Right hindlimb (tissue), 1 donor: ENCODE measurements at places on chromosomes 3 and 15.

GRCh38 chr15:101346928-101347327 is 51.9 kb upstream of the SNRPA1 start:
- DNase-seq = no peak

GRCh38 chr3:68088216-68088615 is 433.8 kb upstream of the SUCLG2 start:
- no peak for DNase-seq

- no peak for DNase-seq
Observed at GRCh38 chr3:86176445-86176784, 814.5 kb downstream of the VGLL3 start.

GRCh38 chr3:183695569-183696364 is 1.8 kb upstream of the YEATS2 start:
- DNase-seq = peak; percentile 34

DNA sequence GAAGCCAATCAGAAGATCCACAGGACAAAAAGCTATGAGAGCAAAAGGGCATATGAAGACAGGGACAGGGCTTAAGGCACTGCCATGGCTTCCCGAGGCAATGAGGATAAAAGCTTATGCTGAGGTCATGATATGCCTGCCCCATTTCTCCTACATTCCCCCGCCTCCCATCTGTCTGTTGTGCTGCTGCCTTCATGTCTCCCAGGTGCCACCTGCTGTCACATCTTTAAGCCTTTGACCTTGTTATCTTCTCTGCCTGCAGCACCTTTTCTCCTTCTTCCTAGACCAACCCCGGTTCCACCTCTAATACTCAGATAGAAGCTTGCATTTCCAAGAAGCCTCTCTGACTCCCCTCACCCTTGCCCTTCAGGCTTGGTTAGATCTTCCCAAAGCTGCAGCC is 213.8 kb downstream of the ARRDC4 start:
- DNase-seq = no peak

DNA sequence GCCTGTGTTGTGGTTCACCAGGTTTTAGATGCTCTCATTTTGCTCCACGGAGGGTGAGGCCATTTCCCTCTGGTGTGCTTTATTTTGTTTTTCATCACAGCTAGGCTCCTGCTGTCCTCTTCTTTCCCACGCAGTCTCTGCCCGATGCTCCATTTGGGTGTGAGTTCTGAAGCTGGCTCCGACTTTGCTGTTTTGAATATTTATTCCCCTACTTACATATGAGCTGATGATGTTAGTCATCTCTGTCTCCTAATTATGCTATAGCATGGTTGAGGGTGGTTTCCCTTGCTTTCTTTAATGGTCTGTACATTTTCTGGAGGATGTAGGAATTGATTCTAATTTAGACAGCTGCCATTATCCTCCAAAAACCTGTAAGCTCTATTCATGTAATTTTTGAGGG is 168.1 kb upstream of the MYRIP start:
- no peak for DNase-seq

DNA sequence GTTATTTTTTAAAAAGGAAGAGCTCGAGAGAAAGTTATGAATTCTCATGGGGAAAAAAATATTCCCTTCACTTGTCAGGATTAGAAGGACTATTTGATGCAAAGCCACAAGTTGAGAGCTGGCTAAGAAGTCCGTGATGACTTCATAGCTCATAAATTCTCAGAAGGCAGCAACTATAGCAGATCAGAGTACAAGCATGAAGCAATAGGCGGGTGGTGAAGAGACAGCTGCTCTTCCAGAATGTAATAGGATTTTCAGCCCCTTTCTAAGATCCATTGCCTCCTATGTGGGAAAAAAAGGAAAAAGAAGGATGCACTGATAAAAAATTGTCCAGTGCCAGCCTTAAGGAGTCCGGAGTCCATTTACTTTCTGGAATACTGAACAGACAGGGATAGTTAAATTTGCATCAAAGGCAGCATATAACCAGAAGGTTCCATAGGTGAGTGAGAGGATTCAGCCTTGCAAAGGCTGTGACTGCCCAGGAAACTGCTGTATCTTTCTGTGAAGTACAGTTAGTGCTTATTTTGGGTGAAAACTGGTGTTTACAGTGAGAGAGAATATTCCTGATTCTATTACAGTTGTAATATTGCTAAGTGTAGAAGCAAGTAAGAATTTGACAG is 929.5 kb upstream of the ALCAM start:
- peak; percentile 62 for DNase-seq

DNA sequence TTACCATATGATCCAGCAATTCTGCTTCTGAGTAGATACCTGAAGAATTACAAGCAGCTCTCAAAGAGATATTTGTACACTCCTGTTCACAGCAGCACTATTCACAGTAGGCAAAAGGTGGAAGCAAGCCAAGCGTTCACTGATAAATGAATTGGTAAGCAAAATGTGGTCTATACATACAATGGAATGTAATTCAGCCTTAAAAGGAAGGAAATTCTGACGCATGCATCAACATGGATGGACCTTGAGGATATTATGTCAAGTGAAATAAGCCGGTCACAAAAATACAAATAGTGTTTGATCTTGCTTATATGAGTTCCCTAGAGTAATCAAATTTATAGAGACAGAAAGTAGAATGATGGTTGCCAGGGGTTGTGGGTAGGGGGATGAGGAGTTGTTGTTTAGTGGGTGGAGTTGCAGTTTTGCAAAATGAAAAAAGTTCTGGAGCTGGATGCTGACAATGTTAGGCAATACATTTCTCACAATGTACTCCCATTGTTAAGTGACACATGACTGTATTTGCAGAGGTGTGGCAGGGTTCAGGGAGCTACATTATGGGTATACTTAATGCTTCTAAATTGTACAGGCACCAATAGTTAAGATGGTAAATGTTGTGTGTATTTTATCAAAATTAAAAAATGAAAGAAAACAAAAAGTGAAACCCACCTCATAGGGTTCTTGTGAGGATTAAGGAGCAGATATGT is 26.7 kb downstream of the SLC6A1 start:
- DNase-seq = no peak

- no peak for DNase-seq
Observed at GRCh38 chr15:29800491-29801366, 21.5 kb downstream of the TJP1 start.

GRCh38 chr15:72368325-72368724 is 7.5 kb downstream of the HEXA start:
- no peak for DNase-seq

DNA sequence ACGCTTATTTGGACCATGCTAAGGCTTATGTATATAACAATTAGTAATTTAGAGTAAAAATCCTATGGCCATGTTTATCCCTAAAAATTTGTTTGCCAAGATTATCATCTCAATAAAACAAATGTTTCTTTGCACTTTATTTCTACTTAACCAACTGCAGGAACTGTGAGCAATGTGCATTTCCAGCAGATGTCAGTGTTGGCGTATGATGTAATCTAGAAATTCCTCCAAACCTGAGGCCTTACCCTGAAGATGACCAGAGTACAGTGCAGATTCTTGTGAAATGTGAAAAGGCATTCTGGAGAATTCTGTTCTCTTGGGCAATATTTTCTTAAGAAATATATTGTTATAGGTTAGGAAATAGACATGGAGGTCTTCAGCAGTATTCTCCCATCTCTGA is 205.9 kb downstream of the MBNL1 start:
- DNase-seq = no peak

DNA sequence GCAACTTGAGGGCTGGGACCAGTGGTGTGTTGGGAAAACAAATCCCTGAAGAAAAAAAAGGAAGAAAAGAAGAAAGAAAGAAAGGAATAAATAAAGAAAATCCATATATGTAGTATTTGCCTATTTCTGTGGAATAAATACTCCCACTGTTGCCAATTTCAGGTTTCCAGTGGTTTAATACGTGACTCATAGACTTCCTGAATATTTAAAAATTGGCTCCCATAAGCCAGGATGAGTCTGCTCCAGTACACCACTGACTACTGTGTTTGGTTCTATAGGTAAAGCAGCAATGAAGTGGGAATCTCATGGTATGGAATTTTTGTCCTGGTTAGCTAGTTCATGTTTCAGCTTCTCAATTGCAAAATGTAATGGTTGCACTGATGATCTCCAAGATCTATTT is 31.6 kb downstream of the PYDC2 start:
- DNase-seq = no peak

- peak; percentile 53 for DNase-seq
Observed at GRCh38 chr3:122353215-122353614, 28.2 kb downstream of the CSTA start.

GRCh38 chr15:100259266-100259665 is 82.5 kb downstream of the ADAMTS17 start:
- peak; percentile 9 for DNase-seq

DNA sequence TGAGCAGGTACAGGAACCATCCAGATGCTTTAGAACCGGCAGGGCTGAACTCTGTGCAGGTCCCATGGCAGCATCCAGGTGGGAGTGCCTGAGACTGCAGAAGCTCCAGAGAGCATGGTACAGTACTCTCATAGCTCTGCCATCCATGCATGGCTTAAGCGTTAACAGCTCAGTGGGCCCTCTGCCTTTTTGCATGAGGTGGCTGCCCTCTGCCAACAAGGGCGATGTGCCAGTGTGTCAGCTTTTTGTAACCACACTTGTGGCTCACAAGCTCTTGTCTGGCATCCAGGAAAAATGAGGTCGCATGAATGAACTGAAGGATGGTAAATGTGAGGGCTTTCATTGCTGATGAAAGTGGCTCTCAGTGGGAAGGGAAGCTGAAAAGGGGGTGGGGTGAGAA is 950.1 kb downstream of the DIPK2A start:
- no peak for DNase-seq

DNA sequence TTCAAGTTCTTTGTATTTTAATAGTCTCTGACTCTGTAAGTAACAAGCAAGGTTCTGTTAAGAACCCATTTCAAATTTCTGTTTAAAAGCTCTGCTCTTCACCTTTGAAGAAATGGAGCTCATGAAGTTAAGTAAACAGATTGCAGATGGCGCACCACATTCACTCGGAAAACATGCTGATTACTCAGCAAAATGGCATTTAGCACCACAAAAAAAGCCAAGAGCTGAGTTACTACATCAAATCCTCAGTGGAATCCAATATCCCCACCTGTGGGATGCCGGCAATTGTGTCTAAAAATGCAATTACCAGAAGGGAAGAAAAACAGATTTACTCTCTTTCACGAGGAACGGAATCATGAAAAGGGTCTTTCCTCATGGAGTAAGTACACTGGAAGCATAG is 758.0 kb downstream of the NTRK3 start:
- DNase-seq = no peak

DNA sequence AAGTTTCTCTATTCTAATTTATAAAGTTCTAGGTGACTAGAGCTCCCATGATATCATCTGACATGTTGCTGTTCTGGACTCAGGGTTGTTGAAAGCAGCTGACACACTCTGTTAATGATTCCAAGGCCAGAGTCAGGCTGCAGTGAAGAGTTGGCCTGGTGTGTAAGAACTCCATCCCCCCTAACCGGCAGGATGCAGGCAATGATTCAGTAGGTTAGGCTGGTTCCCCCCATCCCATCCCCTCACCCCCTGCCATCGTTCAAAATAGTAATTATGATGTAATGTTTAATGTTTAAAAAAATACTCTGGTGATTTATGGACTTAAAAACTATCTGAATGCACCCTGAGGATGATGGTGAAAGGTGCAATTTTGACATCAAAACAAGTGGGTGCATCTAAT is 4.6 kb upstream of the TRIM71 start:
- no peak for DNase-seq

GRCh38 chr3:124572851-124573405 is 157.3 kb upstream of the UMPS start:
- DNase-seq = no peak

- no peak for DNase-seq
Observed at GRCh38 chr3:181886676-181887075, 175.0 kb downstream of the SOX2 start.

GRCh38 chr15:67843571-67844387 is 3.9 kb upstream of the RNU6-1 start:
- peak; percentile 72 for DNase-seq

GRCh38 chr3:69791106-69791505 is 51.8 kb downstream of the MITF start:
- peak; percentile 27 for DNase-seq

GRCh38 chr3:65979162-65979561 is 59.6 kb downstream of the MAGI1 start:
- DNase-seq = peak; percentile 53

DNA sequence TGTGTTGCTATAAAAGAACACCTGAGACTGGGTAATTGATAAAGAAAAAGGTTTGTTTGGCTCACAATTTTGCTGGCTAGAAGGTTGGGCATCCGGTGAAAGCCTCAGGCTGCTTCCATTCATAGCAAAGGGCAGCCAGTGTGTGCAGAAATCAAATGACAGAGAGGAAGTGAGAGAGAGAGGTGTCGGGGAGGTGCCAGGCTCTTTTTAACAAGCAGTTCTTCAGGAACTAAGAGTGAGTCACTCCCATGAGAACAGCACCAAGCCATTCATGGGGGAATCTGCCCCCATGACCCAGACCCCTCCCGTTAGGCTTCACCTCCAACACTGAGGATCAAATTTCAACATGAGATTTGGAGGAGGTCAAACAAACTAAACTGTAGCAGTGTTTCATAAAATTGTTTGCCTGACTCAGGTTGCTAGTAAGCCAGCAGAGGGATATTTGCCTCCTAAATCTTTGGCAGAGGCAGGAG is 4.5 kb upstream of the PARP15 start:
- no peak for DNase-seq

DNA sequence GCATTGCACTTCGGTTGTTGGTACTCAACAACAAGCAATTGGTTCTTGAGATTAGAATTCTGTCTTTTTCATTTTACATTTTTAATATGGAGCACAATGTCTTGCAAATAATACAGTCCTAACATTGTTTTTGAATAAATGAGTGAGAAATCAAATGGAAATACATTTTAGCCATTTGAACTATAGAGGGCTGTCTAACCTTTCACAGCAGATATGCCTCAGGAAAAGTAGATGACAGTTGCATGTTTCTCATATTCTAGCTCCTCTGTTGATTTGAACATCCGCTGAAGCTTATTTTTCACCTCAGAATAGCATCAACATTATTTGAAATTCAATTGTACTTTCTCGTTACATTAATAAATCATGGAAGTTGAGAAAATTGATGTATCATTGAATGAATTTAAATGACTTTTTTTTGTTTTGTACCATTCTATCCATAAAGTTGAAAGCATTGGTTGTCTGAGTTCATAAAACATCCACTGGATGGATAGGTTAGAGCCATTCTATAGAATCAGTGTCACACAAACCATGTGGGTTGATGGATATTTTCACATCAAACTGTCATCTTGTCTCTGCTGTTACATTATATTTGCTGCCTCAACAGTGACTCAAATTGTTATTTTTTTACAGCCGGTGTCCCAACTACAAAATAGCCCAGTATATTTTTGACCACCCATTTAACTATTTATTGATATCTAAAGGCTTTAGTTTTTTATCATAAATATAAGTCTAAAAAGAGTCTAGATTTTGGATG is 928.3 kb downstream of the NSUN3 start:
- DNase-seq = no peak

GRCh38 chr3:46406788-46407611 is at the start of the genes CCR5AS and CCRL2:
TSS of gene CCR5AS (minus strand) at chr3:46407066.
TSS of gene CCRL2 (plus strand) at chr3:46407259. CDS start at chr3:46408080, 821 bp downstream.
- DNase-seq = no peak
